ENCODE measurements at places on chromosomes 7 and 10.

DNA sequence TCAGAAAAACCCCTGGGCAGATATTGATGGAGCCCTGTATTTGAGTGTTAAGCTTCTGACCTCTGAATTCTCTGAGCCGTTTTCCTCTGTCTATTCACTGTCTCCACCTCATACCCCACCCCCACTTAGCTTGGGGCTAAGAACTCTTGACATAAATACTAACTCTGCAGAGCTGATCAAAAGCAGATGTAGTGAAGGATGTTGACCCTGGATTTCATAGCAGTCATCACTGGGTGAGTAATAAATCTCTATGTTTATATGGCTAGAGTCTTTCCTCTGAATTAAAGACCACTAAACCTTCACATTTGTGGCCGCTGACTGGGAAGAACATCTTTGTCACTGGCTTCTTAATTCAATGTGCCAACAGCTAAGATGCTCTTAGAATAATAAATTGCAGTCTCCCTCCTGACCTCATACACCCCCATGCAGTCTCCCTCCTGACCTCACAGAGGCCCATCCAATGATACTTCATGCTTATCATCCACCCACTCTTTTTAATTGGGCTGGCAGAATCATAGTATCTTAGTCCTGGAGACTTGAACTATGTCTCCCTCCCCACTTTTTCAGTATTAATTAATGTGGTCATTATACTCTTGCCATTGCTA is 78.0 kb upstream of the MACROH2A2 start:
- DNase-seq: no peak

GRCh38 chr7:96669812-96670211 is 39.8 kb downstream of the SEM1 start:
- no peak for DNase-seq

- no peak for DNase-seq
These were observed 56.6 kb upstream of the TOMM7 start for GRCh38 chr7:22879280-22879679.

GRCh38 chr10:73956476-73957359 is 41.2 kb upstream of the VCL start:
- DNase-seq: no peak

- DNase-seq: no peak
These were observed 82.9 kb upstream of the HGF start for GRCh38 chr7:81852701-81853100.

All from stimulated activated CD4-positive, alpha-beta T cell treated with anti-CD3 and anti-CD28 coated beads, Interleukin-1b, Interleukin-23, amount 100 ng/mL, for 4 hours (primary cell).